ENCODE measurements at places on chromosomes 5 and 9. TPM values are rescaled to one million over a fixed set of nuclear protein-coding genes. Genes with fewer than 3 reads are reported as not detected.

DNA sequence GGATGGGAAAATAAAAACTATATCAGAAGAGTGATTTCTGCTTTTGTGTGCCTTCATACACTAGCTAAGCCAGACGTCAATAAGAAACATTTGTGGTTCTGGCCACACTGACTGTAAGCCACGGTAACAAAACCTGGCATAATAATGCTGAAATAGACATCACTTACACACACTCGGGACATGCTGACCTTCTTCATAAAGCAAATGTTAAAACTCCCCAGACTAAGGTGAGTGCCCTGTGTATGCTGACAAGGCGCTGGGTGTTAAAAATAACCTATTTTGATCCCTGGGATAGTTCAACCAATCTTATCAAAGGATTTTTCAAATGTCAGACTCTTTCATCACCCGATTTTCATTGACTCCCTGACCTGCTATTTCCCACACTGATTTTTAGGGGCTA is 337.0 kb downstream of the RAB3C start:
- H3K4me1 ChIP-seq: peaks cover 4% of the 10 kb centered on the region
- H3K4me3 ChIP-seq: no peak overlapping the region
- H3K27me3 ChIP-seq: no peaks in the 10 kb centered on the region
- no peaks in the 10 kb centered on the region for H3K36me3 ChIP-seq
- no peak overlapping the region for H3K27ac ChIP-seq
- no peak for DNase-seq

The CDC20B gene
- 2.8 TPM for polyA plus RNA-seq

DNA sequence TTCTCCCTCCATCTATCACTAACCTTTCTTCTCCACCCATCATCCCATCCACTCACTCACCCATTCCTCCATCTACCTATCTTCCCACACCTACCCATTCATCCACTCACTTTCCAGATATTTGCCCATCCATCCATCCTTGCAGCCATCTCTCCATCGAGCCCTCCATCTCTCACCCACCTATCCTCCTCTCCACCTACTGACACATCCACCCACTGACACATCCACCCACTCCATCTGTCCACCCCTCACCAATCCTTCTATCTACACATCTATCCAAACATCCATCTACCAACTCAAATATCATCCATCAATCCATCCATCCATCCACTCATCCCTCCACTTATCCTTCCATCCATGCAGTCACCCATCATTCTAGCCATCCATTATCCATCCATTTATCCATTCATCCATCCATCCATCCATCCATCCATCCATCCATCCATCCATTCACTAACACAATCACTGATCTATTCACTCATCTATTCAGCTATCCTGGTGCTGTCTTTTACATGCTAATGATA is 68.9 kb upstream of the SPTLC1 start:
- no peaks in the 10 kb centered on the region for H3K4me1 ChIP-seq
- H3K36me3 ChIP-seq: no peaks in the 10 kb centered on the region
- no peak overlapping the region for H3K4me3 ChIP-seq
- no peak overlapping the region for H3K27ac ChIP-seq
- no peaks in the 10 kb centered on the region for H3K27me3 ChIP-seq

DNA sequence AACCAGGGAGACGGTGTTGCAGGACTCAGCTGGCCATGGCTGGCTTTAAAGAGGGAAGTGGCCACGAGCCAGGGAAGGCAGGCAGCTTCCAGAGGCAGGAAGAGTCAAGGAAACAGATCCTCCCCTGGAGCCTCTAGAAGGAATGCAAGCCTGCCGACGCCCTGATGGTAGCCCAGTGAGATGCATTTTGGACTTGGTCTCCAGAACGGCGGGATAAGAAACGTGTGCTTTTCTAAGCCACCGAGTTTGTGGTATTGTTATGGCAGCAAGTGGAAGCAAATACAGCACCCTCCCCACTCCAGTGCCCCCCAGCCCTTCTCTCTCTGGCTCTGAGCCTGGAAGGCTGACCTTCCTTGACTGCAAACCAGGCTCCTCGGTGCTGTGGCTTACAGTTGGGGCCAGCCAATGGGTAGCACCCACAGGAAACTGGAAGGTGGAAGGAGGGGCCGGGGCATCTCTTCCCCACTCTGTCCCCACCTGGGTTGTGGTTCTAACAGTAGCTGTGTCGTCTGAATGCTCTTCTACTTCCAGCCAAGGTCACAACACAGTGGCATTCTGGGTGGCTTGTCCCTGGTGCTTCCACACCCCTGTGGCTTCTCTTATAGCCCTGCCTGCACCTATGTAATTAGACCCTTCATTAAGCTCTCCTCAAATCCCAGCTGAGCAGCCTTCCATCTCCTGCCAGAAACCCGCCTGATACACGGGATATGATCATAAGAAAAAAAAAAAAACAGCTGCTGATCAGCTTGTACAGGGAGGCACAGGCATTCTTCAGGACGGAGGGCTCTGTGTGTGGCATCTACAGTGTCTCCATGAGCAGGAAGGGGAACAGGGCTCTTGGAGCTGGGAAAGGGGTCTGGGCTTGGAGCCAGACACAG is 29.9 kb upstream of the UNC5A start:
- H3K27ac ChIP-seq: no peak overlapping the region
- no peak overlapping the region for H3K4me3 ChIP-seq
- H3K27me3 ChIP-seq: no peaks in the 10 kb centered on the region
- DNase-seq: no peak
- no peaks in the 10 kb centered on the region for H3K36me3 ChIP-seq
